GM10248 (cell line): ENCODE measurements at places on chromosomes 7 and 10.

DNA sequence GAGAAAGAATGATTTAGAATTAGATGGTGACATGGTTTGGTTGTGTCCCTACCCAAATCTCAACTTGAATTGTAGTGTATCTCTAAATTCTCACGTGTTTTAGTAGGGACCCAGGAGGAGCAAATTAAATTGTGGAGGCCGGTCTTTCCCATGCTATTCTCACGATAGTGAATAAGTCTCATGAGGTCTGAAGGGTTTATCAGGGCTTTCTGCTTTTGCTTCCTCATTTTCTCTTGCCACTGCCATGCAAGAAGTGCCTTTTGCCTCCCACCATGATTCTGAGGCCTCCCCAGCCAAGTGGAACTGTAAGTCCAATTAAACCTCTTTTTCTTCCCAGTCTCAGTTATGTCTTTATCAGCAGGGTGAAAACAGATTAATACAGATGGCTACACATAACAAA is 167.4 kb upstream of the SVIL start:
- no peak for DNase-seq

GRCh38 chr10:44958196-44958897 is 1.3 kb upstream of the RASSF4 start:
- no peak for DNase-seq

GRCh38 chr10:118332948-118333710 is 9.0 kb downstream of the FAM204A start:
- no peak for DNase-seq

GRCh38 chr7:34839645-34840044 is 181.6 kb downstream of the NPSR1 start:
- DNase-seq = no peak

GRCh38 chr10:68826764-68827591 is at the start of gene STOX1:
STOX1 (plus strand) TSS chr10:68827531; CDS start chr10:68827624, 93 bp downstream.
- DNase-seq = peak; percentile 82

DNA sequence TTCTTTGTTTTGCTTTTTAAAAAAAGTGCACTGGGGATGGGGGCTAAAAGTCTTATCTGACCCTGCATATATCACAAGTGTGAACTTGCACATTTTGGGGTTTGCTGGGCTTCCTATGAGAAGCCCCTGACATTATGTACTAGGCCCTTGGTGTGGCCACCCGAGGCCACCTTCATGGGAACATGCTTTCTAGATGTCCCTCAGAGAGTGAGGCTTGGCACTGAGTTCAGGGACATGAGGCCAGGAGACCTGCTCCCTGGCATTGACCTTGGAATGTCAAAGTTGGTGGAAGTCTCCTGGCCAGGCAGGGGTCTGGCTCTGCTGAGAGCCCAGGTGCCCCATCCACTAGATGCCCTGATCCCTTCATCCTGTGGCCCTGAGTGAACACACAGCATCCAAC is 536.2 kb downstream of the TCERG1L start:
- no peak for DNase-seq

DNA sequence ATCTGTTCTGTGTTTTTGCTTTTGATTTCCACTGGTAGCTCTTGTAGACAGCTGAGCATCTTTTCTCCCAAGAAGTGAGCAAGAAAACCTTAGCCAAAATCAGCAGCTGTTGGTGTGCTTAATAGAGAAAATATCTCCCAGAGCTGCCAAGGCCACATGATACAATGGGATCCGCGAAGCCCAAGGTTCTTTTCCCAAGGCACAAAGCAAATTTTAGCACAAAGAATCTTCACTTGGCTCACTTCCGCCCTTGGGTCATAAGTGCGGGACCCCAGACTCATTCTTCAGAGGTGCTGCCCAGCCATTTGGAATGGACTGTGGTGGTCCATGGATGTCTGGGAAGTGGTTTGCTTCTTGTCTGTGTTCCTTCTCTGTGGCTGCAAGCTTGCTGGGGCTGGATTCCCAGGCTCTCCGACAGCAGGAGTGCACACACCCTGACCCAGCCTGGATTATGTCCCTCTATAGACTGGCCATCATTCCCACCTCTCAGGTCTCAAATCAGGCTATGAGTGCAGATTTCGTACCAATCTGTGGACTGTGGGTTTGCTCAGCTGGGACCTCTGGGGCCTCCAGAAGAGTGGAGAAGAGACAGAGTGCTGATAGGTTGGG is 93.0 kb upstream of the TMEM72 start:
- no peak for DNase-seq

DNA sequence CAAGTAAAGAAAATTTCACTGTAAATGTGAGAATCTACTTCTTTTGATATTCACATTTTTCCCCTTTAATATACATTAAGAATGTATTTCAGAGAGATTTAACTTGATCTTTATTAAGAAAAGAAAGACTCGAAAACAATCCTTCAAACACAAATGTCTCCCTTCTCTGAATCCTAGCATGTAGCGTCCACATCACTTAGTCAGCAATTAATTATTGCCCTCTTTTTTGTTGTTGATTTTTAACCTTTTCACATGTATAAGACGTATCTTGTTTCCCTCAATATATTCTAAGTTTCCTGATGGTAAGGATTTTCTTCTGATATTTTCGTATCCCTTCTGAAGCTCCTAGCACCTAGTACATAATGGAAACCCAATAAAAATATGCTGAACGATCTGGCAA is 6.6 kb downstream of the PDE1C start:
- DNase-seq = no peak

- no peak for DNase-seq
Observed at GRCh38 chr10:44799966-44800365, 111.2 kb upstream of the TMEM72 start.

DNA sequence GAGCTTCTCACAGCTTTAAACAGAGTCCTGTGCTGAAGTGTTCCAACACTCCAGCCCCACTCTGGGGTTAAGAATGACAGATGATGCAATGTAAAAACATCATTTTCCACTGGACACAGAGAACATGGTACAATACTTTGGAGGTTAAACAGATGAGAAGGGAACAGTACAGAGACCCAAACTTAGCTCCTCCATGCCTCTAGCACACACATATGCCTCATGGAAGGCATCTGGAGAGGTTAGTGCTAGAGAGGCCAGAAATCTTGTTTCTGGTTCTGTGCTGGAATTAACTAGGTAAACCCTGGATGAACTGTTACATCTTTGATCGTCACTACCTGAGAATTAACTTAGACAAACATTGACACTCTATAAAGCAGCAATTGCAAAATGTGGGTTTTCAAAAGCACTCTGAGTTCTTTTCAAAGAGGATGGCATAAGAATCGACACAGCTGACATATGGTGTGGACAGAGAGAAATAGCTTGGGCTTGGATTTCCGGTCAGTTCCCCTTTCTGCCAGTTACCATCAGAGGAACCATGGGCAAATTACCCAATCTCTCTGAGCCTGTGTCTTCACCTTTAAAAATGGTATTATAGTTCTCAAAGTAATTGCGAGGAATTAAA is 81.9 kb downstream of the KCNMA1 start:
- no peak for DNase-seq

GRCh38 chr7:122652876-122653275 is 46.0 kb downstream of the RNF133 start:
- DNase-seq = no peak

- no peak for DNase-seq
Observed at GRCh38 chr7:53904355-53904754, 637.8 kb upstream of the VSTM2A start.

DNA sequence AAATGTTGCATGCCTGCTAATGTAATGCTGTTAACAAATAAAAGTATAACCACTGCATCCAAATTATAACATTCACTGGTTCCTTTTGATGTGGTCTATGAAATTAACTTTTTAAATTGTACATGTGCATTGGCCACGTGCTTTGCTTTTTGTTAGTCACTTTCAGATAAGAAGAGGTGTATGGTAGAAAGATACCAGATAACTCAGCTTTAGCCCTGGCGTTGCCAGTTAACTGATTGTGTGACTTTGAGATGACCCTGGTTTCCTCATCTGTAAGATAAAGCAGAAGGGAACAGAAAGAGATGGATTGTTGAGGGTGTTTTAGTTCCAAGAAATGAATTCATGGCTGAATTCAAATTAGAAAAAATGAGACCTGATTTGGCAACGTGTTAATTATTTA is 1.9 kb upstream of the TRDMT1 start:
- no peak for DNase-seq

DNA sequence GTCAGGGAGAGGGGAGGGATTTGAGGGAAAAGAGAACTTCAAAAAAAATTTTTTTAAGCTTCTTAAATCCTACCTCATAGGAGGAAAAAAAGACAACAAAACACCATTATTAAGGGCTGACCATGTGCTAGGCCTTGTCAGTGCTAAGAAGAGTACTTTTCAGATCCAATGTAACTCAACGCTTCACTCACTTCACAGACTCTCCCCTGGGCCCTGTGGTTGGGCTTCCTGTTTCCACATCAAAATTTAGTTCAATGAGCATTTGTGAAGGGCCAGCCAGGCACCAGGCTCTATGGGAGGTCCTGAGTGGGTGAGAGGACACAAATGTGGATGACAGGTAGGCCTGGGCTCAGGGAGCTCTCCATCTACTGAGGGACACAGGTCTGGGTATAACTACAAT is 249.8 kb downstream of the PTEN start:
- DNase-seq = no peak

- peak; percentile 27 for DNase-seq
Observed at GRCh38 chr10:93061594-93062513, 1.3 kb downstream of the CYP26C1 start.

DNA sequence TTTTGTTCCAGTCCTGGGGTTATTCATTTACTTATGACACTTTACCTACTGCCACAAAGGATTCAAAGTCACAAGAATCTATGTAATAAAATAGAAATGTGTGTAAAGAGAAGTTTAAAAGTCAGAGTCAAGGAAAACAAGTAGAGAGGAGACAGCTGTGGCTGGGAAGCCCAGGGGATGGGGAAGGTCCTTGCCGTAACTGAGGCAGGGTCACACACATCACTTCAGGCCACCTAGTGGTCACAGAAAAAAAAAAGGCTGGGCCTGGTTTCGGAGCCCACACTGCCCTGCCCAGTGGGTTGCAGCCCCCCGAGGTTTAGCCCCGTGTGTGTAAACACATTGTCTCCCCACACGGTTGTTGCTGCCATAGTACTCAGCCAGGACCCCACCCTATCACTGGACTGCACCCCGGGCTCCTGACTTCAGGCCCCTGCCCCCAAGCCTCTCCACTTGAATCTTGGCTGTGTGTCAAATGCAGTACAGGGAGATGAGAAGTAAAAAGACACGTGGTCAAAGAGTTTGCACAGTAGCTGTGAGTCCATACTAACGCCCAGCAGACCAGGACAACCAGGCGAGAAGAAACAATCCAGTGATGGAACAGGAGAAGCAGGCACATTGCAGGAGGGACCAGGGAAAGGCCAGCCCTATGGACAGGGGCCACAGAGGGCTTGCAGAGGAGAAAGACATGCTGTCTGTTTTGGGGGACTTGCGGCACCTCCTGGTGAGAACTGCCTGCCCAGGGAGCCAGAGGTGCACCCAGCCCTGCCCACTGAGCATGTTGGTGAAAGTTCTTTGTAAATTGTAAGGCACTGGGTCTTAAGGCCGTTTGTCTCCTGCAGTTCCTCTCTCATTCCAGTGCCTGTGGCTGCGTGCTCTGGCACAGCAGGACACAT is 91.4 kb upstream of the MACROH2A2 start:
- peak; percentile 17 for DNase-seq

GRCh38 chr7:100968650-100969049 is 715 bp upstream of the MUC12 start:
- no peak for DNase-seq

GRCh38 chr7:121397822-121398221 is 1.7 kb upstream of the FAM3C start:
- no peak for DNase-seq

- DNase-seq = no peak
Observed at GRCh38 chr7:45924283-45924682, 3.2 kb upstream of the IGFBP3 start.

DNA sequence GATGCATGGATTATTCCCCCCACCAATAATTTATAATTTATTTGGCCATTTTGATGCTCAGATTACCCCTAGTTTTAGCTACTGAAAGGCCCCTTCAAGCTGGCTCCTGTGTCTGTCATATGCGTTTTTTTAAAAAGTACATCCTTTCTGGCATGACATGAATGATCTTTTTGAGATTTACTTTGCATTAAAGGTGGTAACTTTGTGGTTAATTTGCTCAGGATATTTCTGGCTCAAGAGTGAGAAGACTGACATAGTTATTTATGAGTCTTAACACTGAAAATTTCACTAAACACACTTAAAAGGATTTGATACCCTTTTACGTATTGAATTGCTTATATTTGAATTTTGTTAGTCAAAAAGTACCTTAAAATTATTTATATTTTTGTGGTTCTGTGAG is 5.4 kb downstream of the SMC3 start:
- DNase-seq = no peak

DNA sequence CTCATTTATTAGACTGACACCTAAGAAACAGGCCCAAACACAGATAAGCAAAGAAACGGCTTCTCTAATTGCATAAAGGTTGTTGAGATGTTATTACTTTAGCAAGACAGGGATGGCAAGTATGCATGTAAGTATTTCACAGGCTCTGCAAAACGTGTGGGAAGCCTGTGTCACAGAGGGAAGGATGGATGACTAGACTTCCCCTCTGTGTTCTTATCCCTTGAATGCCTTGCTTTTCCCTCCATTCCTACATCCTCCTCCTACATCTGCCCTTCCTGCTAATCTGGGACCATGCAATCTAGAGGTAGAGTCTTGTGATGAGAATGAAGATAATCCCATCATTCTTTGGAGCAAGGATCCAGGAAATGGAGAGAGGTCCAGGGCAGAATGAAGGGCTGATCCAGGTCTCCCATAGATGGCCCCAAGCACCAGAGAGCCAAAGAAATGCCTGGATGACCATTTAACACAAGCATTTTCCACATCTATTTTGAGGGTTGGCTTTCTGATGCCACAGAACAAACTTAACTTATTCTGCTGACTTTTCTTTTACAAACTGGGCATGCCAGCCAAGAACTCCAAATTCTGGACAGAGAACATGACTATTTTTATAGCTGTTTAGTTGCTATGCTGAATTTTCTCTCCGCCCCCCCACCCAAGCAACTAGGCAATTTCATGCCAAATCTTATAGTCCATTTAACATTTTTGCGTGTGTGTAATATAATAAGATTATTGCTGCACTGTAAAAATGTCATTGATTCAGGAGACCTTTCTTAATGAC is 48.1 kb downstream of the NRP1 start:
- DNase-seq = no peak

- DNase-seq = no peak
Observed at GRCh38 chr10:75508239-75508813, 76.9 kb downstream of the LRMDA start.

- no peak for DNase-seq
Observed at GRCh38 chr7:98997846-98998245, 119.5 kb downstream of the TRRAP start.

DNA sequence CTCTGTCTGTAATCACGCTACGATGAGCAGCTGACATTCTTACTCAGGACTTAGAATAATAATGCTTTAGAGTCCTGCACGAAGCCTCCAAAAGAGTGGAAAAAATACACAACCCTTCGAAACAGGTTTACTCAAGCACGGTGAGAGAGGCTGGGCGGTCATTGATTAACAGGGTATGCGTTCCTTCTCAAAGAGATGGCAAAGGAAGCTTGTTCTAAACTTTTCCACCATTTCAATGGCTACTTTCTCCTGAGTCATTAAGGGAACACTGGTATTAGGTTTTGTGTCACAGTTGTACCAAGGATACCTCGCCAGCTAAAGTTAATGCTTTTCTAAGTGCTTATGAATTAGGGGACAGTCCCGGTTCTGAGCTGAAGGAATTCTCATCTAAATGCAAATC is 141.9 kb upstream of the RHEB start:
- DNase-seq = no peak

- DNase-seq = peak; percentile 13
Observed at GRCh38 chr7:103989200-103989784, at the start of gene RELN. RELN (minus strand) TSS chr7:103989658; CDS start chr7:103989356, 302 bp downstream.
